ENCODE measurements at places on chromosomes 5 and 9.

DNA sequence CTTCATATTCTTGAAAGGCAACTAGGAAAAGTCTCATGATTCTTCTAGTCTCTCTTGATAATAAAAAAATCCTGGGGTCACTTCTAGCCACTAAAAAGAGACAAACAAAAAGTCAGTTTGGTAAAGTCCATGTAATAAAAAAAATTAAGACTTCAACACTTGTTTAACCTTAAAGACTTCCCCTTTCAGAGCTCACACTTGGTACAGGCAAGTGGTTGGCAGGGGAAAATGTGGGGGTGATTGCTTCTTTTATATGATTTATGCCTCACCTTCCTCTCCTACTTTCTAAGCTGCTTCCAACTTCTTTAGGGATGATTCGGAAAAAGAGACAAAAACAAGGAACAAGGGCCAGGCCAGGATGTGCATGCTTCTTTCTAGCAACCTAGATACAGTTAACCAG is 5.1 kb upstream of the ERCC6L2 start:
- H3K27me3 ChIP-seq: no peaks in the 10 kb centered on the region
- DNase-seq: no peak
- peaks cover 35% of the 10 kb centered on the region for H3K36me3 ChIP-seq
- H3K4me1 ChIP-seq: peaks cover 12% of the 10 kb centered on the region
- no peak overlapping the region for H3K27ac ChIP-seq
- peak overlapping the region; percentile 33 for H3K4me3 ChIP-seq

- H3K36me3 ChIP-seq: no peaks in the 10 kb centered on the region
- H3K4me1 ChIP-seq: peaks cover 1% of the 10 kb centered on the region
- H3K4me3 ChIP-seq: no peak overlapping the region
Measured at GRCh38 chr5:160493806-160494338, 72.2 kb downstream of the PTTG1 start.

GRCh38 chr9:69188975-69189374 is 14.9 kb downstream of the TJP2 start:
- DNase-seq: no peak
- peaks cover 21% of the 10 kb centered on the region for H3K27me3 ChIP-seq
- peaks cover 17% of the 10 kb centered on the region for H3K4me1 ChIP-seq

DNA sequence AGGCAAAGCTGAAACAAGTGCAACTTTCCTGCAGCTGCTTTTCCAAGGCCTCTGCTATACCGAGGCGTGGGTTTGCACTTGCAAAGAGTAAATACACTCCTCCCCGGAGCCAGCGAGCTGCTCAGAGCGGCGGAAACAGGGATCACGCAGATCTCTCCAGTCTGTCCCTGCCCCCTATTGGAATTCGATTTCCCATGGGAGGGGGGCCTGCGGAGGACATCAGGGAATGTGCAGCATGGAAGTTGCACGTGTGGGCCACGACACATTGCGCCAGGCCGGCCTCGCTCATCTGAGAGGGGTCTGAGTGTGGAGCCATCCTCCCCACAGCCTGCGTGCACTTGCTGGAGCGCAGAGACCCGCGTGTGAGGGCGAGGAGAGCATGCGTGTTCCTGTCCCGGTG is 104.3 kb upstream of the PHYKPL start:
- peaks cover 32% of the 10 kb centered on the region for H3K4me1 ChIP-seq
- no peaks in the 10 kb centered on the region for H3K36me3 ChIP-seq
- DNase-seq: no peak
- no peaks in the 10 kb centered on the region for H3K27me3 ChIP-seq
- no peak overlapping the region for H3K4me3 ChIP-seq

DNA sequence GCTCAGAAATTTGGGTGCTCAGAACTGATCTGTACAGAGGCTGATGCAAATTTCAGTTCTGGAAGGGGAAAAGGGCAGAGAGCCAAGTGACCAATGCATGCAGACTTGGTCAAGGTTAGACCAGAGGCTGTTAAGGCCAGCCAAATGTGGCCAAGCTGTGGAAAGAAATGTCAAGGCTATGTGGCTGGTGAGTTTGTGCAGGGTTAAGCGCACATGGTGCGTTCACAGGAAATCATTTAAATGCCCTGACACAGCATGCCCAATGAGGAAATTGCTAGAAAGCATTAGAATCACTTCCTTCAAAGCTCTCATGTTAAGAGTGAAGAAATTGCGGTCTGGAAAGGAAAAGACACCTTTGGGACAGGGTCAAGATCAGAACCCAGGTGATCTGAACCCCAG is 58.0 kb downstream of the PTPN3 start:
- no peaks in the 10 kb centered on the region for H3K27me3 ChIP-seq
- no peak overlapping the region for H3K27ac ChIP-seq

- no peak for DNase-seq
- H3K4me1 ChIP-seq: peaks cover 24% of the 10 kb centered on the region
- no peak overlapping the region for H3K4me3 ChIP-seq
Measured at GRCh38 chr5:1553539-1554409, 30.0 kb upstream of the LPCAT1 start.

GRCh38 chr5:72920690-72921502 is 34.9 kb upstream of the FCHO2 start:
- no peak overlapping the region for H3K4me3 ChIP-seq
- H3K27me3 ChIP-seq: no peaks in the 10 kb centered on the region
- H3K36me3 ChIP-seq: peaks cover 3% of the 10 kb centered on the region
- no peak overlapping the region for H3K27ac ChIP-seq
- DNase-seq: no peak

GRCh38 chr9:135692410-135692809 is 6.9 kb downstream of the SOHLH1 start:
- H3K36me3 ChIP-seq: no peaks in the 10 kb centered on the region
- no peak overlapping the region for H3K27ac ChIP-seq
- no peaks in the 10 kb centered on the region for H3K27me3 ChIP-seq
- no peaks in the 10 kb centered on the region for H3K4me1 ChIP-seq

- H3K36me3 ChIP-seq: peaks cover 51% of the 10 kb centered on the region
- peak overlapping the region; percentile 95 for H3K4me3 ChIP-seq
- peak; percentile 62 for DNase-seq
Measured at GRCh38 chr5:178204935-178205748, 809 bp downstream of the HNRNPAB start.

GRCh38 chr5:97909541-97909940 is 726.5 kb upstream of the RIOK2 start:
- H3K4me3 ChIP-seq: no peak overlapping the region
- no peaks in the 10 kb centered on the region for H3K27me3 ChIP-seq
- no peak for DNase-seq
- peaks cover 8% of the 10 kb centered on the region for H3K36me3 ChIP-seq

DNA sequence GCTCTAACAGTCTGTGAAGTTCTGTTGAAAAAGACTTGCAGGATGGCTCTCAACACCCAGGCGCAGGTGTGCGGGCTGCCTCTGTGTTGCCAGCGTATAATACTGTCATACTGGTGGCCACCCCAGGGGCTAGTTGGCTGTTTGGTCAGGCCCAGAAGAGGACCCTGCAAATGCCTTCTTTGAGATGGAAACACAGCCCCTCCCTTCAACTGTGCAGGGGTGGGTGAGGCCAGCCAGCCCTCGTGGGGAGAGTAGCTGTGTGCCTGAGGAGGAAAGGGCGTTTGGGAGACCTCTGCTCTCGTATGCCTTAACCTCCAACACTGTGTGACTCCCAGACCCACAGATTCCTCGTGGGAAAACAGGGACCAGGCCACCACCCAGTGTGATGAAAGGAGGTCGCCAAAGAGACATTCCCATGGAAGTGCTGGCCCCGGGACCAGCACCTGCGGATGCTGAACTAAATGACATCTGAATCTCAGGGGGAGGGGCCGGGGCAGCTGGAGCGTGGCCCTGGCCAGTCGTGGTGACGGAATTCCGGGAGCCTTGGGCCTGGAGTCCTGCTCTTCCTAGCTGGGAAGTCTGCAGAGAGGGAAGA is 11.3 kb upstream of the SCGB3A1 start:
- no peaks in the 10 kb centered on the region for H3K36me3 ChIP-seq
- peaks cover 8% of the 10 kb centered on the region for H3K4me1 ChIP-seq
- H3K4me3 ChIP-seq: no peak overlapping the region
- no peaks in the 10 kb centered on the region for H3K27me3 ChIP-seq

DNA sequence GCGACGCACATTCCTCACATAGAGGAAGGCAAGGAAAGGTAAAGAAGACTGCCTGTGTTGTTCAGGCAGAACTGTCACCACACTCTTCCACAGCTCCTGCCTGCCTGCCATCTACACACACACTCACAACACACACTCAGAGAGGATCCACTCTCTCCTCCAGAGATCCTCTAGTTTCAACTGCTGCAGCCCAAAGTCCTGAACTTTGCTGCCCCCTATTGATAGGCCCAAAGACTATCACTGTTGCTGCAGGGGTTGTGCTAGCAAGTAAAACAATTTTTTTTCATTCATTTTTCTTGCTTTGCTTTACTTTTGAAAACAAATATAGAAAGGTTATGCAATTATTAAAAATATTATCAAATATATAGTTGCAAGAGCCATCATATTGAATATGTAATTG is 5.9 kb upstream of the CFAP90 start:
- H3K36me3 ChIP-seq: peaks cover 12% of the 10 kb centered on the region
- H3K4me1 ChIP-seq: no peaks in the 10 kb centered on the region
- no peaks in the 10 kb centered on the region for H3K27me3 ChIP-seq
- H3K4me3 ChIP-seq: peak overlapping the region; percentile 3
- DNase-seq: peak; percentile 14
- H3K27ac ChIP-seq: no peak overlapping the region

DNA sequence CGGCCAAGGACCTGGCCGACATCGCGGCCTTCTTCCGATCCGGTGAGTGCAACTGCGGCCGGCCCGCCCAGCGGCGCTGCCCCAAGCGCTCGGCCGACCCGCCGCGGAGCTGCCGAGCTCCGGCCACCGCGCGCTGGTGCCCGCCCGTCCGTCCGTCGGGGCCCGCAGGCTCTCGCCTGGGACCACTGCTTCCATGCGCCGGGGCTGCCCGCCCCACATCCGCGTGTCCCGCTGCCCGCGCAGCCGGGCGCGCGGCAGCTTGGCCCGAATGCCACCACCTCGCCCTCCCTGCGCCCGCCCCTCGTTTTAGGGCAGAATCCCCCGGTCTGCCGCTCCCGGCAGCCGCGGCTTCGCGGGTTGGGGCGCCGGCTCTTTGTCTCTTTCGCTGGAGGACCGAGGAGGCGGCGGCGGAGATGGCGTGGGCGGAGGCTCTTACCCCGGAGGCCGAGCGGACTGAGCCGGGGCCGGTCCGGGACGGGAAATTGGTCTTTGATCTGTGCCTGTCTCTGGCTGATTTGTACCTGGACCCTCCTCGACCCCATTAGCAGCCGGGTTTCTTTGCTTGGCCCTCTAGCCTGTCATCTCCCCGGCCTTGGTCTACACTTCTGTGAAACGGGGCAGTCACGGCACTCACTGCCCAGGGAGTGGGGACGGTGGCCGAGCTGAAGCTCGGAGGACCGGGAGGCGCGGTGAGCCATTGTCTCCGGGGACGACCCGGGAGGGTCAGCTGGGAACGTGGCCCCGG is 871 bp downstream of the TRIO start:
- DNase-seq: peak; percentile 47
- peak overlapping the region; percentile 95 for H3K4me3 ChIP-seq
- H3K36me3 ChIP-seq: no peaks in the 10 kb centered on the region
- peaks cover 47% of the 10 kb centered on the region for H3K4me1 ChIP-seq
- peaks cover 13% of the 10 kb centered on the region for H3K27me3 ChIP-seq
- H3K27ac ChIP-seq: peak overlapping the region; percentile 95

DNA sequence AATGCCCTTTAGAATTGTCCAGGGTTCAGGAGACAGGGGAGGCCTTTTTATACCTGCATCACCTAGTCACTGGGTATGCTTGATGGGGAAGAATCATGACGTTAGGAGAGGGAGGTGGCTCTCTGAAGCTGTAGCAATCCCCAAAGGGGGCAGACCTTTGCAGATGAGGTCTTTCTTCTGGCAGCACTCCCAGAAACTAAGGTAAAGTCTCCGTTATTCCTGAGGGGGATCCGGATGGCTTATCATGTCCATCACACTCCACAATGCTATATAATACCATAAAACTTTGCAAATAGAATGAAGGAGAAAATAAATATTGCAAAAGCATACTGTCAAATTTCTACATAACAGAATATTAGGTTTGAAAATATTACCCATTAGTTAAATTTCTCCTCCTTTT is 21.5 kb upstream of the CAST start:
- H3K27ac ChIP-seq: no peak overlapping the region
- H3K4me1 ChIP-seq: no peaks in the 10 kb centered on the region
- no peak for DNase-seq
- no peak overlapping the region for H3K4me3 ChIP-seq

DNA sequence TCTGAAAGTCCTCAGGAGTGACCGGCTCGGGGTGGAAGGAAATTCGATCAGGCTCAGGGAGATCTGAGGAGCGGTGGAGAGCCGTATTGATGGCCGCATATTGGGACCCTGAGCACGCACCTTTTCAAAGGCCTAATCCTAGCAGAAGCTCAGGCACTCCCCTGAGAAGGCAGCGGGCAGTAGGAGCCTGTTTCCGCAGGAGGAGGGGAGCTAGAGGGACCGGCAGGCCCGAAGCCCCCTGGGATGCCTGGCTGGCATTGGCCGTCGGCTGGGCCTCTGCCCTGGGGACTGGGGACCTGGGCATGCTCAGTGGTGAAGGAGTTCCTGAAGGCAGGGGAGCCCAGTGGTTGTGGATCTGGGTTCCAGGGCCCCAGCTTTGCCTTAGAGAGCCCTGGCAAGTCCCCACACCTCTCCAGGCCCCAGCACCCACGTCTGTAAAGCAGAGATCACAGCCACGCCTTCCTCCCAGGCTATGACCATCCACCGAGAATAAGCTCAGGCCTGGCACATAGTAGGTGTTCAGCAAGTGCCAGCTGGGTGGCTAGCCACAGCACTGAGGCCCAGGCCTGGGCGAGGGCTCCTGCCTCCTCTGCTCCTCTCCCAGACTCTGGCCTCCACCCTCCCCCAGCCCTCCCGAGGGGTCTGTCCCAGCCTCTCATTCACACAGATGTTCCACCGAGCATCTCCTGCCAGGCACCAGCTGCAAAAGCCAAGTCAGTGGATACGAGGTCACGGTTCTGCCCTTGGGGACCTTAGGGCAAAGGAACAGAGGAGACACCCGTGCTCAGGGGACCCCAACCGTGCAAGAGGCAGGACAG is 17.2 kb upstream of the QRFP start:
- H3K4me3 ChIP-seq: no peak overlapping the region
- no peaks in the 10 kb centered on the region for H3K36me3 ChIP-seq
- DNase-seq: no peak

- H3K4me1 ChIP-seq: peaks cover 9% of the 10 kb centered on the region
- H3K27ac ChIP-seq: no peak overlapping the region
- no peak overlapping the region for H3K4me3 ChIP-seq
- DNase-seq: no peak
- no peaks in the 10 kb centered on the region for H3K36me3 ChIP-seq
Measured at GRCh38 chr5:44506561-44506960, 117.3 kb upstream of the FGF10 start.

DNA sequence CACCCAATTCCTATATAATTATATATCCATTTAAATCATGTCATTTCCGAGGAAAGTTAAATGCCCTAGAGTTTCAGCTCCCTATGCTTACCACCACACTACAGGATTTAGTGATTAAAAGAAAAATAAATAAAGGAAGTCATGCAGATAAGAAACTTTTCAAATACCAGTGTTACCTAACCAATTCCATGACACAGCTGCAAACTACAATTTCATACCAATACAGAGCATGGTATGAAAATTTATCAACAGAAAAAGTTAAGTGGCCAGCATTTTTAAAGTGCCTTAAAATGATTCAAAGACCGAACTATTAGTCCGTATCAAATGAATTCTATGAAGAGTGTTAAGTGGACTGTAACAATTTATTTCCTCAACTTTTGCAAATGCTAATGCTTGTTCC is 35.9 kb downstream of the CEP120 start:
- H3K27ac ChIP-seq: no peak overlapping the region
- no peaks in the 10 kb centered on the region for H3K4me1 ChIP-seq
- H3K27me3 ChIP-seq: no peaks in the 10 kb centered on the region
- H3K4me3 ChIP-seq: no peak overlapping the region
- DNase-seq: no peak

Data from neural crest cell (in vitro differentiated cells).